ENCODE measurements at places on chromosomes 16 and 17.
A peak's percentile ranks its signal among the peaks of the same experiment; 100 is the strongest.

GRCh38 chr16:12347365-12347764 lies 370.8 kb downstream of the SNX29 start:
- DNase-seq: no peak

DNA sequence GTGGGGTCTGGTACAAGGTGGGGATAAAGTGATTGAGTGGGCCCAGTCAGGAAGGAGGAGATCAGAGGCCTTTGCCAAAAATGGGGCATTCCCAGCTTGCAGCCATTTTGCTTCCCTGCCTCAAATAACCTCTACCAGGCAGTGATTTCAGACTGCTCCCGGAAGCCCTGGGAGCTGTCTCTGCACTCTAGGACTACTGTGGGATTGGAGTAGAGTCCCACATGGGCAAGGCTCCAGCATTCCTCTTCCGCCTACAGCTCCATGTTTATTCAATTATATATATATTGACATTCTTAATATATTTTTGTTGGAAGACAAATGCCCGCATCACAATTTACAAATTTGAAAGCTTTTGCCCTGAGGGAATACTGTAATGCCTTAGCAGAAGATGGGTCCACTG lies 13.5 kb downstream of the SUPT6H start:
- no peak for DNase-seq

- no peak for DNase-seq
Observed at GRCh38 chr16:10594312-10594950, 14.0 kb upstream of the EMP2 start.

DNA sequence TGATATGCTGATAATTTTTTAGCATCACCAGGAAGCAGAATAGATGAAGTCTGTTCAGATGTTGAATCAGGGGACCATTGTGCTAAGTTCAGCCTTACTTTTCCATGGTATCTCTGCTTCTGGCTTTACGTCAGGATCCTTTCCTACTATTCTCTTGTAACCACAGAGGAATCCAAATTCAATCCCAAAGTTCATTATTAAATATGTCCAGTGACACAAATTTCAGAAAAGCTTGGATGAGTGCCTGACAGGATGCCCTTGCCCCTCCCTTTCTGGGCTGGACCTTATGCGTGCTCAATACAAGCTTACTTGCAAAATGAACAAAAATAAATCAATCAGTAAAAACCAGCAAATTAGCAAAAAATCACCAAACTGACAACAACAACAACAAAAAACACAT lies 37.6 kb upstream of the ADORA2B start:
- no peak for DNase-seq

DNA sequence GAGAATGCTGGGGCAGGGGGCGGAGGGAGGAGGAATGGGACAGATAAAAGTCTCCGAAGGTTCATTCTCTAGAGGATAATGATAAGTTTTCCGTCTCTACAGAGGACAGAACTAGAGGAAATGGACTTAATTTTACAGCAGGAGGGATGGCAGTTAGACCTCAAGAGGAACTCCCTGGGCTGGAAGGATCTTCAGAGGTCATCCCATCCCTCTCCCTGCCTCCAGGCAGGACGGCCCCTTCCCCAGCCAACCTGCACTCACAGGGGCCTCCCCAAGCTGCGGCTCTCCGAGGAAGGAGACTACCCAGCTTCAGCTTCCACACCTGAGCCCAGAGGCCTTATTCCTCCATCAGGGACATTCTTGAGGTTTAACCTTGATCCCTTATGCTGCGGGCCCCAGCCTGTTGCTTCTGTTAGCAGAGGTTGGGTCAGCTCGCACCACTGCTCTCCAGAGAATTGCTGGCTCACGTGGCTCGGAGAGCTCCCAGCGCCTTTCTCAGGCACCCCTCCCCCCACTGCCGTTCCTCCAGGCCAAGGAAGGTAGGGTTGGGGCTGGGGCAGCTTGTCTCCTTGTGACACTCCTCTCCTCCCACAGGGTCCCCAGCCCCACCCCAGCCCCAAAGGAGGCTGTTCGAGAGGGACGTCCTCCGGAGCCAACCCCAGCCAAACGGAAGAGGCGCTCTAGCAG lies 8.5 kb downstream of the ELOB start:
- no peak for DNase-seq

- DNase-seq: no peak
Observed at GRCh38 chr16:30090610-30091331, 953 bp downstream of the TBX6 start.

DNA sequence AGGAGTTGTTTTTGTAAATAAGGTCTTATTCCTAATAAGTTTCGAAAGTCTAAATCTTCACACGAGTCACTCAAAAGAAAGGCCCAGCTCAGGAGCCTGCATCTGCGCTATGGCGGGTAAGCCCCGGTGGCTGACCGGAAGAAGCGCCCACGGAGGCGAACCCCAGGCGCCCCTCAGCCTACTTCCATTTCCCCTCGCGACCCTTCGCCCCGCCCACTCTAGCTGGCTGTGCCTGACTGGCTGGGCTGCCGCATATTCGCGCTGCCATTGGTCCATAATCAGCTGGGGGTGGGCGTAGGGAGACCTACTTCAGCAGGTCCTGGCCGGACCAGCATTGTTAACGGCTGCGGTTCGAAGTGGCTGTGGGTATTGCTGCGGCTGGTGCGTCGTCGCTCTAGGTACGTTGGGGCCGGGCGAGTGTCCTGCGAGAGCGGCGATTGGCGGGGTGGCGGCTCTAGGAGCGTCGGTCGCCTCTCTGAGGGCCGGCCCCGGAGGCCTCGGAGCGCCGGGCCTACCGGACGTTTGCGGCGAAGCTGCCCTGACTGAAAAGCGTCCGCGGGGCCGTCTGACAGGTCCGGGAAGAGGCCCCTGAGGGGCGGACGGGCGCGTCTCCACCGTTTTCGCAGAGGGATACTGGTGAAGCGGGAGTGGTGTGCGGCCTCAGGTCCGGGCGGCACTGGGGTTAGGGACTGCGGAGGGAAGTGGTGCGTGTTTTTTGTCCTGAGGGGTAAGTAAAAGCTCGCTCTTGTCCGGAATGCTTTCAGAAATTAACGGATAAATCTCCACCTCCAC lies at the start of gene ATF7IP2:
ATF7IP2 (plus strand) TSS at position 337 of the 792 bp plus-strand sequence. CDS start 44,560 bp downstream, outside the sequence.
- DNase-seq: peak; percentile 76

DNA sequence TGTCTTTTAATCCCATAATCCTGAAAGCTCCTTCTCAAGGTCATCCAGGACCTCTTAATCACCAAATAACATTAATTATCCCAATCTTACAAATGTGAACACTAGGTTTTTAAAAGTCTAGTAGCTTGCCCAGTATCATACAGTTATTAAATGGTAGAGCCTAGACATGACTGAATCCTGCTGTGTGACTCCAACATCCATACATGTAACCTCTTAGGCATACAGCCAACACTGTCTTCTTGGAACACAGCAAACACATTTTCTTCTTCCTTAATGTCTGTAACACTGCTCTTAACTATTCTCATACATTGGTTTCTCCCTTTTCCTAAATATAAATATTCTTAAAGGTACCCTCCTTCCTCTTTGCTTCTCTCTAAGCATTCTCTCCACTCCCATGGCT lies 13.7 kb downstream of the BRIP1 start:
- no peak for DNase-seq

- DNase-seq: no peak
Observed at GRCh38 chr16:6822041-6822440, 510.6 kb upstream of the RBFOX1 start.

- no peak for DNase-seq
Observed at GRCh38 chr16:1395444-1396031, 19.0 kb downstream of the UNKL start.
